Central memory CD4-positive, alpha-beta T cell (primary cell): ENCODE measurements at places on chromosomes 2 and 18.

DNA sequence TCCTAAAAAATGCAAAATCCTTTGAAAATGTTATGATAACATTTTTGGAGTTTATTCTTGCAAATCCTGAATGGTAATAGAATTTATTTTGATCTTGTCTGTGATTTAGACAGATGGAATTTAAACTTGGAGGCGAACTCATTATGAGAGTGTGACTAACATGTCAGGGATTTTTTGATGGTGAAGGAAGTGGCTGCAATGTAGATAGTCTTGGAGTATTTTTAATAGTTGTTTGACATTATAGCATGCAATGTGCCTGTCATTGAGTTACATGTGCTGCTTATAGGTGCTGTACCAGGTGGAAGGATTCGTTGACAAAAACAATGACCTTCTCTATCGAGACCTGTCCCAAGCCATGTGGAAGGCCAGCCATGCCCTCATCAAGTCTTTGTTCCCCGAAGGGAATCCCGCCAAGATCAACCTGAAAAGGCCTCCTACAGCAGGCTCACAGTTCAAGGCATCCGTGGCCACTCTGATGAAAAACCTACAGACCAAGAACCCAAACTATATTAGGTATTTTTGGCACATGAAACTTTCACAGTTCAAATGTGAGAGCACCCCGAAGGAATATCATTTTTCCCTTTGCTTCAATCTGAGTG is 141.8 kb downstream of the MYO1B start:
- DNase-seq = no peak

GRCh38 chr2:72694715-72695496 is 130.9 kb downstream of the EXOC6B start:
- DNase-seq = no peak

DNA sequence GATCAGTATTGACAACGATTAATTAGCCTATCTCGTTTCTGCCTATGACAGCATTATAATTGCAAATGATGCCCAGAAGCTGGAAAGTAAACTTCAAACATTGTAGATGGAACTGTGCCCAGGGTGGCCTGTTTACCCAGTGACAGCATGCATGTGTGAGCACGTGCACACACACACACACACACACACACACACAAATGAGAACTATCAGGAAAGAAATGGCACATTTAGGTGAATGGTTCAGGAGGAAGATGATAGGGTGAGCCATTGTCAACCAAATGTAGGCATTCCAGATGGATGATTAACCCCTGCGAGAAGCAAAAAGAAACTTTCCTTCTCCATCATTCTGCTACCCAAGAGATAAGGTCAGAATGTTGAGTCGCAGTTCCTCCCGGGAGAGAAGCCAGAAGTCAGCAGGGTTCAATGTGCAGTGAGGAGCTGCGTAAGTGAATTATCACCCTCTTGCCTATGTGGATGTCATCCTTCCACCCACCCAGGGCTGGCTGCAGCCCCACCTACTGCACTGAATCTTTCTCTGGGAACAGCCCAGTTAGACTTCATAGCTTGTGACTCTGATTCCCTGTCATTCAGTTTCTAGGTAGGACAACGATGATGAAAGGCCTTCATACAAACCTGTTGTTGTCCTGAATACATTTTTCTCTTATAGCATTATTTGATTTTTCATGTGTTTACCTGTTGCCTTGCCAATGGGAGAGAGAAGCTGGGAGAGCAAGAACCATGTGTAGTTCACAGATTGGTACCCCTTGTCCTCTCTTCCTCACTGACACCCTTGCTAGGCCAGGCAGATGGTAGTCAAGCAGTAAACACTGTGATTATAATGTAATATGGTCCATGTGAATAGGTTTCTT is 3.5 kb upstream of the APOB start:
- no peak for DNase-seq

GRCh38 chr2:85595301-85596025 is at the start of gene RNF181:
Gene RNF181 (plus strand): TSS chr2:85595745. CDS start chr2:85595764, 19 bp downstream.
- peak; percentile 92 for DNase-seq

GRCh38 chr2:45585267-45585861 is 25.7 kb downstream of the SRBD1 start:
- no peak for DNase-seq

GRCh38 chr2:36569267-36569856 is 28.6 kb downstream of the FEZ2 start:
- no peak for DNase-seq

DNA sequence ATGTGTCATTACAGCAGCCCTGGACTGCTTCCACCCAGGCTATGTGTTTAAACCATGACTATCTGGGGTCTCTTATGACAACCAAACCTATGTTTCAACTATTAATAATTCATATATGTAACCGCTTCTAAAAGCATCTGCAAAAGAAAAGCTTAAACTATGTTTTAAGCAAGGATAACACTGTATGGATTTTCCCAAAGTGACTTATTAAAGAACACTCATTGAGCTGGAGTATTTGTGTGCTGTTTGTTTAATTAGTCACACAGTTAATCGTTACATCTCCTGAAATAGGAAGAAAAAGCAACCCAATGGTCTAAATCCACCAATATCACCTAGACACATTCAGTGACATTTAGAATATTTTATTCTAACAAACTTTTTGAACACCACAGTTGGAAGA is 51.3 kb downstream of the TMEM163 start:
- no peak for DNase-seq

DNA sequence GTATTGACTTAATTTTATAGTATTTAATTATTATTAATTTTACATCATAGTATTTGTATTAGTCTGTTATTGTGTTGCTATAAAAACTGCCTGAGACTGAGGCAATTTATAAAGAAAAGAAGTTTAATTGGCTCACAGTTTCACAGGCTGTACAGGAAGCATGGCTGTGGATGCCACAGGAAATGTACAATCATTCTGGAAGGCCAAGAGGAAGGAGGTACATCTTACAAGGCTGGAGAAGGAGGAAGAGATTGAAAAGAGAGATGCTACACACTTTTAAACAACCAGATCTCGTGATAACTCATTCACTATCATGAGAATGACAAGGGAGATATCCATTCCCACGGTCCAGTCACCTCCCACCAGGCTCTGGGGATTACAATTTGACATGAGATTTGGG is 2019.4 kb upstream of the PIK3C3 start:
- no peak for DNase-seq

GRCh38 chr2:223696719-223697118 is 94.6 kb upstream of the SCG2 start:
- no peak for DNase-seq

- no peak for DNase-seq
Observed at GRCh38 chr18:27656167-27656778, 471.2 kb upstream of the CHST9 start.

GRCh38 chr2:32384529-32384928 is 27.7 kb downstream of the BIRC6 start:
- DNase-seq = no peak

DNA sequence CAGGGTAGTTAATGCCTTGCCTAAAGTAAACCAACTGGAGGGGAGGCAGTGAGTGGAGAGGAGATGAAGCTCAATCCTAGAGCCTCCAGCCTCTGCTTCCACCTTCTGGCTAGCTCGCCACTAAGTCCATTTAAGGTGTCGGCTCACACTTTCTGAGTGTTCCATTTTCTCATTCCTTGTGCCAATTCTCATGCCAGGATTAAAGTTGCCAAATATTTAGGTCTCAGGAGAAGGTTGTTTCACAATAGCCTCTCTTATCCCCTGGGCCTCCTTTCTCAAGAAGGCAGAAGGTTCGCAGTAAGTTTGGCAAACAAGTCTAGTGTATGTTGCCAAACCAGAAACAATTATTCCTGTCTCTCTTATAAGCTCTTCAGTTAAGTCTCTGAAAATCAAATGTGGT is 57.2 kb downstream of the TACR1 start:
- no peak for DNase-seq

- DNase-seq = no peak
Observed at GRCh38 chr2:212052412-212053159, 486.0 kb downstream of the ERBB4 start.

DNA sequence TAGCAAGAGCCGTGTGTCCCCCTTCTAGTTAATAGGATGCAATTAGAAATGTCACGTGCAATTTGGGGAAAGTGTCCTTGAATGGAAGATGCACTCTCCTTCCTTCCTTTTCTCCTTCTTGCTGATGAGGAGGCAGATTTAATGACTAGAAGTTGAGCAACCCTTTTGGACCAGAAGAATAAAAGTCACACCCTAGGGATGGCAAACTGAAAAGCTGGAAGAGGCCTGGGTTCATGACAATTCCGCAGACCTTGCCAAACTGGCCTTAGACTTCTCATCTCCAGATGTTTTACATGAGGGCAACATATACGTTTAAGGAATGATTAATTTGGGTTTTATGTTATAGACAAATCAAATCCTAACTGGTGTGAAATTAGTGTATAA is 38.6 kb upstream of the NCOA1 start:
- no peak for DNase-seq

- DNase-seq = no peak
Observed at GRCh38 chr18:69948919-69949537, 1.4 kb upstream of the CD226 start.

- no peak for DNase-seq
Observed at GRCh38 chr18:12377556-12378197, 650 bp upstream of the AFG3L2 start.
